ENCODE measurements at places on chromosomes 6 and 20.

DNA sequence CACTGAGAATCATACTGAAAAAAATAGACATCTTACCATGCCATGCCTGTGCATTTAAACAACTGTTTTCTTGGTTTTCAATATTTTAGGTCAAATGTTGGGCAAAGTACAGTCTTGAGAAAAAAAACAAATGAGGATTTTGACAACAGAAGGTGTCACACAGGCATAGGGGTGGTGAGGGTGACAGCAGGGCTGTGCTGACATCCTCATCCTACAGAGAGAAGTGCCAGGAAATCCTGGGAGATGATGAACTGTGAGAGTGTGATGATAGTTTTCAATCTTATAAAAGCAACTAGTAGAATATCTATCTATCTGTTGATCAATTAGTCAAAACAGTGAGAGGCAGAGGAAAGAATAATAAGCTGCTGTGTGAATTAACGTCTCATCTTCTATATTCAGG lies 23.9 kb downstream of the CST8 start:
- DNase-seq, result no peak

GRCh38 chr20:23090147-23090546 lies 4.0 kb upstream of the CD93 start:
- DNase-seq, result no peak

DNA sequence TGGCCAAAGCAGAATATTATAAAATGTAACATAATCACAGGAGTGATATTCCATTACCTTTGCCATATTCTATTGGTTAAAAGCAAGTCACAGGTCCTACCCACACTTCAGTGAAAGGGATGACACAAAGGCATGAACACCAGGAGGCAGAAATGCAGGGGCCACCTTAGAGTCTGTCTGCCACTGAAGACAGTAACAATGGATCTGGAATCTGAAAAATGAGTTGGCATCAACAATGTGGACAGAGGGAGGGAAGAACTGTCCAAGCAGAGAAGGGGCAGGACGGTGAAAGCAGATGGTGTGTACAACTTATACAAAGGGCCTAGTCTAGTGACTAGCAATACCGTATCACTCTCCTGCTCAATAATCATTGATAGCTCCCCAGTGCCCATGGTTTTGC lies 6.6 kb upstream of the LPIN3 start:
- DNase-seq, result no peak

GRCh38 chr20:20456741-20457140 lies 88.8 kb downstream of the INSM1 start:
- no peak for DNase-seq

GRCh38 chr6:89689732-89690131 lies 51.2 kb upstream of the LYRM2 start:
- DNase-seq, result no peak

Measured in activated gamma-delta T cell treated with anti-CD3 and anti-CD28 coated beads, Interleukin-2, amount 50 U/mL, for 16 hours (primary cell).